ENCODE measurements at places on chromosomes 11 and 22.
A peak's percentile ranks its signal among the peaks of the same experiment; 100 is the strongest.

DNA sequence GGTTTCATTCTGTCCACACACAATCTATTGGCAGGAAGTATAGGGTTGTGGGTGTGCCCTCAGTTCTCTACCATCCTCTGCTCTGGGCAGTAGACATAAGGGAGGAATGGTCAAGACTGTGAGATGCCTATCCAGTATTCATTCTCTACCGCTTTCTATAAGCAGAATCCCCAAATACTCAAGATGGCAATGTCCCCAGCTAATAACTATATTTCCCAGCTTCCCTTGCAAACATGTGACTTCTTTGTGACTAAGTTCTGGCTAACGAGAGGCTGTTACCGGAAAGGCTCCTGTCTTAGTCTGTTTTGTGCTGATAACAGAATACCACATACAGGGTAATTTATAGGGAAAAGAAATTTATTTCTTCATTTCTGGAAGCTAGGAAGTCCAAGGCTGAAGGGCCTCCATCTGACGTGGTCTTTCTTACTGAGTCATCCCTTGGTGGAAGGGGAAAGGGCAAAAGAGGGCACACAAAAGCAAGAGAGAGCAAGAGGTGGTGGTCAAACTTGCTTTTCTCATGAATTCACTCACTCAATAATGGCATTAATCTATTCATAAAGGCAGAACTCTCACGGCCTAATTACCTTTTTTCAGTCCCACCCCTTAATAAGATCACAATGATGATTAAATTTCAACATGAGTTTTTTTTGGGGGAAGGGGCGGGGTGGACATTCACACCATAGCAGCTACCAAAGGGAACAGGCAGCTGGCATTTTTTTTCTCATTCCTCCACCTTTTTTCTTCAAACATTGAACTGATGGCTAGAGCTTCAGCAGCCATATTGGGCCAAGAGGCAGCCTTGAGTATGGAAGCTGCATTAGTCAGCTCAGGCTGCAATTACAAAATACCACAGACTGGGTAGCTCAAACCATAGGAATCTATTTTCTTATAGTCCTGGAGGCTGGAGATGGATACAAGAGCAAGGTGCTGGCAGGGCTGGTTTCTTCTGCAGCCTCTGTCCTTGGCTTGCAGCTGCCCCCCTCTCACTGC, 109.7 kb upstream of the OR9Q1 start:
- no peak for DNase-seq

- no peak for DNase-seq
These were observed 1038.5 kb downstream of the NTM start for GRCh38 chr11:132408877-132409276.

DNA sequence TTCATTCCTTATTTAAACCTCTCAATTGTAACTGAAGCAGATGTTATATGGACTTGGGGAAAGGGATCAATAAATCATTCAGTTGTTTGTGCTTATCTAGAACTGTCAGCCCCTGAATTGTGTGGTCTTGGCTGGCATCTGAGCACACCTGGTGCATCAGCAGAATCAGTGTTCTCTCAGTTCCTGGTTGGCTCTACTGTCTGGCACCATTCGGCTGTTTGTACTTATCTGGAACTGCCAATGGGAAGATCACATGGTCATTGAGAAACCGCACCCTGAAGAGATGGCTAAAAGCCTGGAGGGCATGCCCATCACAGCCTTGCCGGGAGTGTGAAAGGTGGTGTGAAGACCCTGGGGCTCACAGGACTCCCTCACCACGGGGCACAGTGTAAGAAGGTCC, 37.1 kb upstream of the EHF start:
- DNase-seq, result no peak

DNA sequence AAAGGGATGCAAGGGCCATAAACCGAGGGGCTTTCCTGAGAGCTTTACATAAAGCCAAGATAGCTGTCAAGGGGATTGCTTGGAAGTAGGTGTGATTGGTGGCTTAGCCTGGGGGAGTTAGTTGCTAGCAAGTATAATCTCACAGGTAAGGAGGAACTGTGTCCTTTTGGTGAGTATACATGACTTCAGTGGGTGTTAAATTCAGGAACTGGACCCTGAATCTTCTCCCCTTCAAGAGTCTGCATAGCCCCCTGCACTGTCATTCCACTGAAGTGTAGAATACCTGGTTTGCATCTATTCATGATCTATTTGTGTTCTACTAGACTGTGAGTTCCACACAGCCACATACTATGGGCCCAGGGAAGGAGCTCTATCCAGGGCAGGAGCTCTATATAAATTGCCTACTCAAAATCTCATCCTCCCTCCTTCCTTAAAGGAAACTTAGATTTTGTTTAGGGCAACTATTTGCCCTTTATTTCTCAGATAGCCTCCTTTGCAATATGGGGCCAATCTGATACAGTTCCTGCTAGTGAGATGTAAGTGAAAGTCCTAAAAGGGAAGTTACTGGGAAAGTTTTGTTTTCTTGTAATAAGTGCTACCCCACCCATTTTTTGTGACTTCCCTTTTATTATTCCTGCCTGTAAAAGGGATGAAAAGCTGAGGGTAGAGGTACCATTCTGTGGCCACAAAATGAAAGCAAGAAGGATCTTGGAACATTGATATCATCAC, 120.5 kb downstream of the PGR start:
- no peak for DNase-seq

GRCh38 chr11:103532133-103532788, 423.0 kb downstream of the DYNC2H1 start:
- peak; percentile 91 for DNase-seq

GRCh38 chr11:121630041-121630440, 177.3 kb upstream of the SORL1-AS1 start:
- peak; percentile 89 for DNase-seq

Data from fibroblast of skin of right biceps (primary cell).